ENCODE measurements at places on chromosomes 11 and 22.

DNA sequence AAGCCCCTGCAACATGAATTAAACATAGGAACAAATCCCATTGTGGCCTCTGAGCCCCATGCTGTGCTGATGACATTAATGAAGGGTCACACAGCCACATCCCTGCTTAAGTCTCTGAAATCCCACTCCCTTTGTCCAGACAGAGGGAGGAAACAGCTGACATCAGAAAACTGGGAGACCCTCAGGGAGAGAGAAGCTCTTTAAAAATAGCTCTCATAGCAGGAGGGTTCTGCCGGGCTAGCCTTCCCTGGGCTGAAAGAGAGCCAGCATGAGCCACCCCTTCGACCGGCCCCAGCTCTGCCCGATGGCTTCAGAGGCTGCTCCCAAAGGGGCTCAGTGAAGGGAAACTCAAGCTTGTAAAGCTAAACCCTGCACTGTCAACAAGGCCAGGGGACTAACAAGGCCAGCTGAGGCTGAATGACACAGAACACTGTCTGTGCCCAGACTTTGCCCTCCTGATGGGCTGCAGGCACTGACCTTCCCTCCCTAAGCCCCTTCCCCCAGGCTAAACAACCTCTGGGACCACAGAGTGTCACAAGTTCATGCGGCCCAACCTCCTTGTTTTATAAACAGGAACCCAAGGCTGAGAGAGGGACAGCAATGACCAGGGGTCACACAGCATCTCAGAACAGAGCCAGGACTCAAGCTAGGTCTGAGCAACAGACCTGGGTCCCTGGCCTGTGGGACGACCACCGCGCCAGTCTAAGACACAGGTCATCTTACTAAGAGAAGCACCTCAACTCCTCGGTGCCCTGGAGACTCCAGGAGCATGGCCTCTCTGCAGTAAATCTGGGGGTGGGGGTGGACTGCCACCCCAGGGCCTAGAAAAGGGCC lies 163.8 kb downstream of the CHST1 start:
- DNase-seq = no peak

- no peak for DNase-seq
Observed at GRCh38 chr11:100612766-100613165, 74.3 kb upstream of the ARHGAP42 start.

GRCh38 chr11:13343067-13343466 lies 65.5 kb downstream of the BMAL1 start:
- no peak for DNase-seq

GRCh38 chr11:134545521-134545920 lies 133.5 kb upstream of the B3GAT1 start:
- no peak for DNase-seq

DNA sequence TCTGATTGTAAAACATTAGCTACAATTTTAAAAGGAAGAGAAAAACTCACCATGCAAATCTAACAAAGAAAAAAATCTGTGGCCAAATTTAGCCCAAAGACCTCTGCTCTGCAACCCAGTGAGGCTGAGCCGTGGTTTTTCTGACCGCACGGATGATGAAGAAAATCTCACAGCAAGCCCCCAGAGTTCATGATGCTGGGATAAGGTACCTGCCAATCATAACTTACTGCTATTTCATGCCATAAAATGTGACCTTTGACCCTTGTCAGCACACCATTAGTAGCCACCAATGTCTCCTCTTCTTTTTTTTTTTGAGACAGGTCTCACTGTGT lies 11.1 kb downstream of the CERK start:
- no peak for DNase-seq

- no peak for DNase-seq
Observed at GRCh38 chr11:9796854-9797253, 133.0 kb downstream of the SWAP70 start.

GRCh38 chr22:24466716-24467328 lies 28.3 kb upstream of the UPB1 start:
- no peak for DNase-seq

- no peak for DNase-seq
Observed at GRCh38 chr22:30890686-30891442, 77.7 kb downstream of the MORC2 start.

GRCh38 chr11:71209656-71210055 lies 42.7 kb downstream of the SHANK2 start:
- DNase-seq = no peak

- no peak for DNase-seq
Observed at GRCh38 chr11:86196085-86196696, 48.4 kb upstream of the EED start.

GRCh38 chr11:20597680-20598484 lies 1.5 kb upstream of the SLC6A5 start:
- DNase-seq = no peak

DNA sequence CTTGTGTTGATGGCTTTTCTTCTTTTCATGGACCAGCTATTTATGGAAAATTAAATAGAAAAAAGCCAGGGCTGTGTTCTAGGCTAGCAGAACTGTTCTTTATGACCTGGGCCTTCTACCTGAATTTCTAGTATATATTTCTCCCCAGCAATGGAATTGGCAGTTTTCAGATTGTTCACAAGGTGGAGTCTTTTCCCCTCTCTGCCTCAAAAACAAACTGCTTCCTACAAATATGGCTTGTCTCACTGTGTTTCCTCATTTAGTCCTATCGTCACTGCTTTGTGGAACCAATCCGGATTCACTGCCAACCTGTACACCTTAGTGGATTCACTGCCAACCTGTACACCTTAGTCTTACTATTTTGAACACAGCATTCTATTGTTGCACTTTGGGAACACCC lies 5.0 kb upstream of the APOL5 start:
- DNase-seq = no peak

GRCh38 chr11:107017433-107018218 lies 650 bp downstream of the GUCY1A2 start:
- no peak for DNase-seq

- no peak for DNase-seq
Observed at GRCh38 chr22:32204856-32205722, at the start of gene RFPL2. Gene RFPL2 (minus strand): TSS chr22:32205073. CDS start chr22:32202451, 2,622 bp downstream.

DNA sequence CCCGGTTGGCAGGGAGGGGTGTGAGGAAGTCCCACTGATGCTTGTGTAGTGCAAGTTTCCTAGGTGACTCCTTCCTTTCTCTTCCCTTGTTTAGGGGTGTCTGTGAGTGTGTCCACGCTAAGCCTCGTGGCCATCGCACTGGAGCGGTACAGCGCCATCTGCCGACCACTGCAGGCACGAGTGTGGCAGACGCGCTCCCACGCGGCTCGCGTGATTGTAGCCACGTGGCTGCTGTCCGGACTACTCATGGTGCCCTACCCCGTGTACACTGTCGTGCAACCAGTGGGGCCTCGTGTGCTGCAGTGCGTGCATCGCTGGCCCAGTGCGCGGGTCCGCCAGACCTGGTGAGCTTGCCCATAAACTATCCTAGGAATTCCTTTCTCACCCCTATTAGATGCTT lies 10.4 kb downstream of the CCKBR start:
- no peak for DNase-seq

- no peak for DNase-seq
Observed at GRCh38 chr11:72423840-72424239, 10.5 kb downstream of the CLPB start.

- no peak for DNase-seq
Observed at GRCh38 chr22:48666620-48667019, 1161.1 kb downstream of the BRD1 start.

DNA sequence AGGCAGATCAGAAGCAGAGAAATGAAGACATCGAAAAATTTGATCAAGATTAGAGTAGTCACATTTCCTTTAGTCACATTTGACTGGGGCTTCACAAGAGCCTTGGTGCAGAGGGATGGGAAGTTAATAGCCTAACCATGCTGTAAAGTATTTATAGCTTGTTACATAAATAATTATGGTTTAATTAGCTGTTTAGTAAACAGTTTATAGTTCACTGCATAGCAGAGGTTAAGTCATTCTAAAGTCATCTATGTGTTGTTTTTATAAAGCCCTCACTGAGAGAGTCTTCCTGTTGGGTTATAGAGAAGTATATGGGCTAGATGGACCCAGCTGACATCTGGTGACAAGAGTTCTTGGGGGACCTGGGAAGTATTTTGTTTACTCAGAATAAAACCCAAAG lies 47.1 kb downstream of the INSC start:
- no peak for DNase-seq
